ENCODE measurements at places on chromosomes 3 and 15.

GRCh38 chr3:43503067-43503728 is 118.6 kb downstream of the ANO10 start:
- DNase-seq, result no peak

DNA sequence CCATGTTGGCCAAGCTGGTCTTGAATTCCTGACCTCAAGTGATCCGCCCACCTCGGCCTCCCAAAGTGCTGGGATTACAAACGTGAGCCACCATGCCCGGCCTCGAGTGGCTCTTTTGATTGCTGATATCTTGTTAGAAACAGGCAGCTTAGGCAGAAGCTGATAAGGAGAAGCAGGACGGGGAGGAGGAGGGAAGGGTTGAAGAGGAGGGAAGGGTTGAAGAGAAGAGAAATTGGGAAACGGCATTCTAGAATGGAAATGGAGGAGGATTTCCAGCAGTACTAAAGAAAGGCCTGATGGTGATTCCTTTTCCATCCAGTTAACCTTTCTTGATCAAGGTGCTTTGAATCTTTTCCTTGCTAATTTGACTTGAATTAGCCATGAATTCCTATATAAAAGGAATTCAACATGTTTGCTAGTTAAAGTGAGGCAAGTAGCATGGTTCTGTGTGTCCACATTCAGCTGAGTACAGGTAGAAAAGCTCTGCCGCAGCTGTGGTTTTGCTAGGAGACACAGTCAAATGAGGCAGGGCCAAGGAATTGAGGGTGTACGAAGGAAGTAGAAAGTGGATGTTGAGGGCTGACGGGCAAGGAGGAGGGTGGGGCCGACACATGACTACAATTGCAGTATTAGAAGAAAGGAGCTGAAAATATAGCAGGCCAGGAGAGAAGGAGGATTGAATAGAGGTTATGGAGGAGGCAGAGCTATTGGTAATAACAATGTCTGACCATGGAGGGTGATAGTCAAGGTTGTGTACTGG is 27.2 kb upstream of the ATP1B3 start:
- no peak for DNase-seq

- DNase-seq, result no peak
These were observed 1045.5 kb upstream of the NR2F2 start for GRCh38 chr15:95284933-95285421.

GRCh38 chr15:59830098-59830497 is 141.0 kb upstream of the BNIP2 start:
- no peak for DNase-seq

- no peak for DNase-seq
These were observed 353.7 kb upstream of the SEMA6D start for GRCh38 chr15:47363653-47364052.

DNA sequence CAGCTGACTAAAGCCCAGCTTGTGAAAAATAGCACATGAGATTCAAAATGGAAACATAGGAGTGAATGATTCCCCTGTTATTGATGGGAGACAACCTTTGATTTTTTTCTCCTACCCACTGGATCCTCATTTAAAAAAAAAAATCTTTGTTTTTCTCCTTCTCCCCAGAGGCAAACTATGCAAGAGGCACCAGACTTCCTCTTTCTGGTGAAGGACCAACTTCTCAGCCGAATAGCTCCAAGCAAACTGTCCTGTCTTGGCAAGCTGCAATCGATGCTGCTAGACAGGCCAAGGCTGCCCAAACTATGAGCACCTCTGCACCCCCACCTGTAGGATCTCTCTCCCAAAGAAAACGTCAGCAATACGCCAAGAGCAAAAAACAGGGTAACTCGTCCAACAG is 2.6 kb downstream of the CACNA1D start:
- no peak for DNase-seq
